ENCODE measurements at places on chromosomes 16 and 17.

DNA sequence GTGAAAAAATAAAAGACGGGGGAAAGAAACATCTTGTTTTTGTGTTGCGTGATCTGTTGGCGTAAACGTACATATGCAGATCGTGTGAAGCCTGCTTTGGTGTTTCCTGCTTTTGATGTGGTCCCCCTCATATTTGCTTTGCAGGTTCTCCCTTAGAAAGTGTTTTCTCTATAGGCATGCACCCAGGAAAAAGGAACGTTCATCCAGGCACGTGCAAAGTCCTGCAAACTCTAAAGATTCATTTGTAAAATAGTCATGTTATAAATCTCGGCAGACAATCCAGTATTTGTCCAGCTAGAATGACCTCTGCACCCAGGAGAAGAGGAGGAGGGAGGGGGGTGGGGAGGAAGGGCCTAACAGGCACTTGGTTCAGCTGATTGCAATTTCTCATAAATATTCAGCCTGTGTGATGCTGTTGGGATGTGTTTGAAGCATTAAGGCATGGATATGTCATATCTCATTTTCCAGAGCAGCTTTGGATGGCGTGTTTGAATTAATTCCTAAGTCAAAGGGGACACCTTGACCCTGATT, 40.3 kb upstream of the DDX52 start:
- DNase-seq, result no peak

DNA sequence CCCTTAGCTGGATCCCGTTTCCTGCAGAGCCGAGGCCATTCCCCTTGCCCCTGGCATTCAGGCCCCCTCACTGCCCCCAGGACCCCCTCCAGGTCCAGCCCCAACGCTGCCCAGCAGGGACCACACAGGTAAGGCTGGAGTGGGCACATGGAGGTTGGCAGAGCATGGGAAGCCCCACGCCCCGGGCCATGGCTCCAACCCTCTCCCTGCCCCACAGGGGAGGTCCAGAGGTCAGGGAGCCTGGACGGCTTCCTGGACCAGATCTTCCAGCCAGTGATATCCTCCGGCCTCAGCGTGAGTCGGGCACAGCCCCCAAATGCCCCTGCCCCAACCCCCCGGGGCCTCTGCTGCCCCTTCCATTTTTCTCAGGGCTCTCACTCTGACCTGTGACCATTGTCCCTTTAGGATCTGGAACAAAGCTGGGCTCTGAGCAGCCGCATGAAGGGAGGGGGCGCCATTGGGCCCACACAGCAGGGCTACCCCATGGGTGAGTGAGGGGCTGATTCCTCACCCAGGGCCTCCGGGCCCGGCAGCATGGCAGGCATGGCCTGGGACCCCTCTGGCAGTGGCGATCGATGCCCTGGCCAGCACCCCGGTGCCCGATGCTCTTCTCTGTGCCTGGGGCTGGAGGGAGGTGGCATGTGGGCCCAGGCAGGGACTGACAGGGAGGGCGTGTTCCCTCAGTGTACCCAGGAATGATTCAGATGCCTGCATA, 18.5 kb upstream of the SMIM5 start:
- no peak for DNase-seq

GRCh38 chr17:59786213-59786535, 78.7 kb downstream of the VMP1 start:
- DNase-seq, result no peak

DNA sequence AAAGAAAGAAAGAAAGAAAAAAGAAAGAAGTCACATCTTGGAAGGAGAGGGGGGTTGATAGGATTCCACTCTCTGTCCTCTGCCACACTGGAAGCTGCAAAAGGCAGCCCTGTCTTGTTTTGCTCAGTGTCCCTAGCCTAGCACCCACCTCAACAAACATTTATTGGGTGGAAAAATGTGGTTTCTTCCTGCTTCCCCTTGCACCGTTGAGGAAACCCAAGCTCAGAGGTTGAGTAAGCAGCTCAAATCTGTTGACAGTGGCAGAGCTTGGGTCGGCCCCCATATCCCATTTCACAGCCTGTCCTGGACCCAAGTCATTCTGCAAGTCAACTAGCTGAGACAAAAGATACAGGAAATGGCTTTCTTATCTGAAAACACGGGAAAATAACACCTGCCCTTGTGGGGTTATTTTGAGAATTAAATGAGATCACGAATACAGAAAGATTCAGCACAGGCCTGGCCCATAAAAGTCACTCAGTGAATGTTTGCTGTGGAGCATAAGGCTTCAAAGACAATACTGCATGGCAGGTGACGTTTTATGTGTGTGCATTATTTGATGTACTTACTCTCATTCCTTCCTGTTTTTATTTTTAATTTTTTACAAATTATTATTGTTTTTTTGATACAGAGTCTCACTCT, 63.6 kb downstream of the SCNN1B start:
- no peak for DNase-seq

DNA sequence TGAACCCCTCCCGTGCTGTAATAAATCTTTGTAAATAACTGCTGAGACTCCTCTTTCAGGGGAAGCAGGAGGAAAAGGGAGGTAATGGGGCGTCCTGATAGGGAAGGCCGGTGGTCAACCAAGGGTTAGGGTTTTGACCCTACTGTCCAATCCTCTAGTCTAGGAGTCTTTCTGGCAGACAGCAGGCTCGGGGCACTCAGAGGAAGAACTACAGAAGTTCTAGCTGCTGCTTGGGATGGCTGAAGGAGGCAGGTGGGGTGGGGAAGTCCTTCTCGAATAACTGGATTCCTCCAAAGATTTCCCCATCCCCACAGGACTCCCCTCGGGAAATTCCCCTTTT, 387 bp upstream of the STARD3 start:
- DNase-seq, result no peak

DNA sequence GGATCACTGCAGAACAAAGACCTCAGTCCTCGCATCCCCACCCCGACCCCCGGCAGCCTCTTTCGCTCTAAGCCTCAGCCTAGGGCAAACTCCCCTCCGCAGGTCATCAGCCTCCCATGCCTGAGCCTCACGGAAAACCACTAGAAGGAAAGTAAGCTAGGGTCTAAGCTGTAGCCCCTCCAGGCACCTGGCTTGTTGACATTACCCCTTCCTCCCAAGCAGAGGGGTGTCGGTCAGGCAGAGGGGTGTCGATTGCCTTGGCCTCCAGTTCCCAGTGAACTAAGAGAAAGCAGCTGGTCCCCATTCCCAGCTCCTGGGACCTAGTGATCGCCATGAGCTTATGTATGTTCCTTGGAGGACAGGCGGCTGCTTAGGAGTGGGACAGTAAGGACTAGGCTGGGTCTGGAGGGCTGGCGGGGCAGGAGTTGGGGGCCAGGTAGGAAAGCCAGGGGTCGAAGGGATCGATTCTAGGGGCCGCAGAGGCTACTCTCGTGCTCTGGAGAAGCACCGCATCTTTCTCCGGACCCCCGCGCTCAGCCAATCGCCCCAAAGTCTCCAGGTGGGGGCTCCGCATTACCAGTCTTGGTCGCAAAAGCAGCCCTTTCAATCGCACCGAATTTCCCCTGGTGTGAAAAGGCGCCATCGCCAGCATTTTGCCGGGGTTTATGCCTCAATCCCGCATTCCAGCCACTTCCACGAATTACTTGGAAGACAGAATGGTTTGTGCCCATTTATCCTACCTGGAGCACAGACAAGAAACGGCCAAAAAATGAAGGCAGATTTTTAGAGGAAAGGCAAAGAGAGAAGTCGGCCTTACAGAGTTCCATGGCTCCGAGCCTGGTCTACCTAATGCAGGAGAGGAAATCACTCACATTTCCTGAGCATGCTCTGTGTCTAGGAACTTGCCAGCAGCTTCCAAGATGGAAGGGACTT, 21.3 kb upstream of the HOXB13 start:
- DNase-seq, result no peak

DNA sequence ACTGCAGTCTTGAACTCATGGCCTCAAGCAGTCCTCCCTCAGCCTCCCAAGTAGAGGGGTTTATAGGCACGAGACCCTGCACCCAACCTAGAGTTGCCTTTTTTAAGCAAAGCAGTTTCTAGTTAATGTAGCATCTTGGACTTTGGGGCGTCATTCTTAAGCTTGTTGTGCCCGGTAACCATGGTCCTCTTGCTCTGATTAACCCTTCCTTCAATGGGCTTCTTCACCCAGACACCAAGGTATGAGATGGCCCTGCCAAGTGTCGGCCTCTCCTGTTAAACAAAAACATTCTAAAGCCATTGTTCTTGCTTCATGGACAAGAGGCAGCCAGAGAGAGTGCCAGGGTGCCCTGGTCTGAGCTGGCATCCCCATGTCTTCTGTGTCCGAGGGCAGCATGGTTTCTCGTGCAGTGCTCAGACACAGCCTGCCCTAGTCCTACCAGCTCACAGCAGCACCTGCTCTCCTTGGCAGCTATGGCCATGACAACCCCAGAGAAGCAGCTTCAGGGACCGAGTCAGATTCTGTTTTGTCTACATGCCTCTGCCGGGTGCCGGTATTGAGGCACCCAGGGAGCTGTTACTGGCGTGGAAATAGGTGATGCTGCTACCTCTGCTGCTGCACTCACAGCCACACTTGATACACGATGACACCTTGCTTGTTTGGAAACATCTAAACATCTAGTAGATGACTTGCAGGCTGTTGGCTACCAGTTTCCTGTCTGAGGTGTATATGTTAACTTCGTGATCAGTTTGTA, 3.3 kb downstream of the RPL13 start:
- DNase-seq, result no peak

DNA sequence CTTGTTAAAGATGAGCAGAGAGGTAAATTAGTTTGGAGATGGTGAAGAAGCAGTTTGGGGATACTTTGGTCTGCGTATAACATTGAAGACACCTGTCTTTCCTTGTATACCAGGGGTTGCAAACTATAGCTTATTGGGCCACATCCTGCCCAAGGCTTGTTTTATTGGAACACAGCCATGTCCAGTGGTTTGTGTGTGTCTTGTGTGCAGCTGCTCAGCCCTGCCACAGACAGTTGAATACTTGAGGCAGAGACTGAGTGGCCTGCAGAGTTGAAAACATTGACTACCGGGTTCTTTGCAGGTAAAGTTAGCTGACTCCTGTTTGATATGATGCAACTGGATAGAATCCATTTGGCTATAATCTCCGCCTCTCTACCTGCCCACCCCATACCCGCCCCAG, 224.4 kb downstream of the PRKCA start:
- DNase-seq, result no peak

GRCh38 chr16:83402967-83403366, 404.8 kb upstream of the HSBP1 start:
- DNase-seq, result no peak

- DNase-seq, result no peak
Measured at GRCh38 chr17:10061111-10061845, 137.1 kb downstream of the GAS7 start.

- DNase-seq, result no peak
Measured at GRCh38 chr17:70377654-70378053, 208.3 kb downstream of the KCNJ2 start.

All from activated naive CD4-positive, alpha-beta T cell (primary cell).